ENCODE measurements at places on chromosomes 12 and 14.

GRCh38 chr14:85315733-85316290 lies 214.1 kb upstream of the FLRT2 start:
- no peak for DNase-seq

- DNase-seq: no peak
These were observed 83.7 kb upstream of the EGLN3 start for GRCh38 chr14:34034447-34035176.

DNA sequence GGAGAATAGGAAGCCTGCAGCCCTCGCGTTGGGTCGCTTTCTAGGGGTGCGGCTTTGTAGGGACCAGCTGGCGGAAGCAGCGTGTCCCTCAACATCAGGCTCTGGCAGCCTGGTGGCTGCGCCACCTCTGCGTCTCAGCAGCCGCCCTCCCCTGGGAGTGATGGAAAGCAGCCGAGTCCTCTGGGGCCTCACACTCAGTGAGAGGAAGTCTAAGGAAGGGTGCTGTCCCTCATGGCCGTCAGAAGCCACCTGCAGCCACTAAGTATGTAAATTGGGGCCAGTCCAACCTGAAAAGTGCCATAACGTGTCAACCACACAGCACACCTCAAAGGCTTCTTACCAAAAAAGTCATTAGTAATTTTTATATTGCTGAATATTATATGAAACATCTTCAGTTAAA lies 80.3 kb downstream of the WDR20 start:
- DNase-seq: no peak

DNA sequence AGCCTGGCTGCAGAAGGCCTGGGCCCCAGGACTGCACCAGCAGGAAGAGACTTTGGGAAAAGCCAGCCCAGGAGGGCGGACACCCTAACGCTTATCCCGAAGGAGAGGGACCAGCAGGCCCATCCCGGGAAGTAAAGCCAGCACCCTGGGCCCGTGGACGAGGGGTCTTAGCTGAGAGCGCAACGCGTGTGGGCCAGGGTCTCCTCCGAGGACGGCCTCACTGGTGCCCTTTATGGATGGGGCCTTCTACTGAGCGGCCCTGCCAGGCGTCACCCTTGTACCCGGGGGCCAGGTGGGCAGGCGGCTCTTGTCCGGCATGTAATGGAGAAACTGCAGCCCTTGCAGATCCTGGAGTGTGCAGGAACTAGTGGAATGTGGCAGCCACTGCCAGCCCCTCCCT lies 14.1 kb downstream of the TEDC1 start:
- no peak for DNase-seq

GRCh38 chr12:72017054-72017651 lies 78.5 kb downstream of the TPH2 start:
- DNase-seq: peak; percentile 62

GRCh38 chr12:132578118-132578517 lies 32.3 kb downstream of the LRCOL1 start:
- DNase-seq: no peak

DNA sequence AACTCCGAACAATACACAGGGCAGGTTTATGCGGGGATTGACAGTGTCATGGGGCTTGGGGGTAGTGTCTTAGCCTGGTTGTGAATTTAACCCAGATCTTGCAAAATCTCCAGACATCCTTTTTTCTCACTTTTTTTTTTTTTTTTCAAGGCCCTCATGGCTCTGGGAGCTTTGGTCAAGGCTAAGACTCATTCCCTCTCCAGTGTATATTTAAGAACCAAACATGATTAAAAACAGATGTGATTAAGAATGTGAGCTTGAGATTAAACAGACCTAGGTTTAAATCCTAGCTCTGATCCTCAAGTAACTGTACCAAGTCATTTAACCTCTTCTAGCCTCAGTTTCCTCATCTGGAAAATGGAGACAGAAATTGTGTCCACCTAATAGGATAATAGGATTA lies 151.7 kb upstream of the FUT8 start:
- no peak for DNase-seq

All from Jurkat, Clone E6-1 (cell line).